Ovary (tissue), 10 donors: ENCODE measurements at places on chromosomes 5 and 9.

DNA sequence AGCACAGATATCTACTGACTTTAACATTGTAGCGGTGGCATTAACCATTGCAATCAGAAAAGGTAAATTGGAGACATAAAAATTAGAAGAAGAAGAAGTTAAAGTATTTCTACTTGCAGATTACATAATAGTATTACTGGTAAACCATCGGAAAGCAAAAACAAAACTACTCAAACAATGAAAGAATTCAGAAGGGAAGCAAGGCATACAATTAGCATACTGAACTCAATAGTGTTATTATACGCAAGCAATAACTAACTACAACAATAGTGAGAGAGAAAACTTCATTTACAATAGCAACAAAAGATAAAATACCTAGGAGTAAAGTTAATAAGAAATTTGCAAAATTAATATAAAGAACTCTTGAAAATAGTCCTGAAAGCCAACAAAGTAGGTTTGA lies 6.6 kb upstream of the TEX53 start:
- DNase-seq: no peak

- no peak for DNase-seq
These were observed 110.0 kb downstream of the STK32A start for GRCh38 chr5:147344861-147345260.

DNA sequence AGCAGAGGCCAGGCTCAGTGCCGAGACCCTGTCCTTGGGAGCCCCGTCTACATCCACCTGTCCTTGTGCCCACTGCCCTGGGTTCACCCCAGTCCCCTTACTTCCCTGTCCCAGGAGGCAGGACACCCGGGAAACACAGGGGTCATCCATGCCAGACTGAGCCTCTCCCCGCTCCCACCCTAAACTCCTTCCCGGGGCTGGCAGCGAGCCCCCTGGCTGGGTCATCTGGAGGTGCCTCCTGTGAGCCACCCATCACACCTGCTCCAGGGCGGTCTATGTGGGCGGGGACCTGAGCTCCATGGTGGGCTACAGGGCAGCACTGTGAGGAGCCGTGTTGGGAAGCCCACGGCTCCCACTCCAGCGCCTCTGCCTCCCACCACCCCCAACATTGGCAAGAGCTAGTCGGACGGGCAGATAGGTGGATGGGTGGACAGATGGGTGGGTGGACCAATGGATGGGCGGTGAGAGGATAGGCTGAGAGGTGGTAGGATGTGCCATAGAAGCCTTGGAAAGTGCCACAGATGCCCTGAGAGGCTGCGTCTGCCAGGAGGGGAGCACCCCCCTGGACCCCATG lies 42.5 kb upstream of the RXRA start:
- DNase-seq: no peak

DNA sequence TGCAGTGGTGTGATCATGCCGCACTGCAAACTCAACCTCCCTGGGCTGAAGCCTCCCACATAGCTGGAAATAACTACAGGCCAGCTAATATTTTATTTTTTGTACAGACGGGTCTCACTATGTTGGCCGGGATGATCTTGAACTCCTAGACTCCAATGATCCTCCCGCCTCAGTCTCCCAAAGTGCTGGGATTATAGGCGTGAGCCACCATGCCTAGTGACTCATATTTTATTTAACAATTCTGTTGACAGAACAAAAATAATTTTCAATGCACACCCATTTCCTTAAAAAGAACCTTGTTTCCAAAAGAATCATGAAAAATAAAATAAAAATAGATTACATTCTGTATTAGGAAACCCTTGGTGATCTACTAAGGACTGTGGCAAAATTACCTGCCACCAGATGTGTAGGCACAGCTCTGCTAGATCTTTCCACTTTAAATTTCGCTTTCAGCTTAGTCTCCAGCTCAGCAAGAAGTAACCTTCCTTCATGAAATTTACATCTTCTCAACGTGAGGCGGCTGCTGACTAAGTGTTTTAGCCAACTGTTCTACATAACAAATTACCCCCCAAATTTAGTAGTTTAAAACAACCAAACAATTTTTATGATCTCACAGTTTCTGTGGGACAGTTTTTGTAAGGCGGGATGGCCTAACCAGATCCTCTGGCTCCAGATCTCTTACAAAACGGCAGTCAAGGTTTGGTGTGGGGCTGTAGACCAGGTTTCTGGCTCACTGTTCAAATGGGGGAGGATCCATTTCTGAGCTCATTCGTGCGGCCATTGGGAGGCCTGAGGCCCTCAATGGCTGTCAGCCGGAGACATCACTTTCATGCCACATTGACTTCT lies 32.6 kb upstream of the GOLPH3 start:
- DNase-seq: no peak

- no peak for DNase-seq
These were observed 10.4 kb upstream of the MAPK9 start for GRCh38 chr5:180302256-180302655.

DNA sequence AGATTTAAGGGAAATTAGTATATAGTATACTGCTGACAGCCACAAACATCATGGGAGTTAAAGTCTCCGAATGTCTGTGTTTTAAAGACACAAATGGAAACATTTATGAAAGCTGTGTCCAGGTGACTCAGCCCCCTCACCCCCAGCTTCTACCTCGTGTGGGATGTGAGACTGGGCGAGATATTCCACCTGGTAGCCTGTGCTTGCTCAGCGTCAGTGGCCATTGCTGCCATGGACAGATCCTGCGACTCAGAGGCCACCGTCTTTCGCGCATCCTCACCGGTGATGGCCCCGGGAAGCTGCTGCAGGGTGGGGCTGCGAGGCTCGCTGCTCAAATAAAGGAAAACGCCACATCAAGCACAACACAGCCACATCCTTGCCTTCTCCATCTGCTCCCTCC lies 31.2 kb upstream of the EXOC3 start:
- DNase-seq: no peak

DNA sequence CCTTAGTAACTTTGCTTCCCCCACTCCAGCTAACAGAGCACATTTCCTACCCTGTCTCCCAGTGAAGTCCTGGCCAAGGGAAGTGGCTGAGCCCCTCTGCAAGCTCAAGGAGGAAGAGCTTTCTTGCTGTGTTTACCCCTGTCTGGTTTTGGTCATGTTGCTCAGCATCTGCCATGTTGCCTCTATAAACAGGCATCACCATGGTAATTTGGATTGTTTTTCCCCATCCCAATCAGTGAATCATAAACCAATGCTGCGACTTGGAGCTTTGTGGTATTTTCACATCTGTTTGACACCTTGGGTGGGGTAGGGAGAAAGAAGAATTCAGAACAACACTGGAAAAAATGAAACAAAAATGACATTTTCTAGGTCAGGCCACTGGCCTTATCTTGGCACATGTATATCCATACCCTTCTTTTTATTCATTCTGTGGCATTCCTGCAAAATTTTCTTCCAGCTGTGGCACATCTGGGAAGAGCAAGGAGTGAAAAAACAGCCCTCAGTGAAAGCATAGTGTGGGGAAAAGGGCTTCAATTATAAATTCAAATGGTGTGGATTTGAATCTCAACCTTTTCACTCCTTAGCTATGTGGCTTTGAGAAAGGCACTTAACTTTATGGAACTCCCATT lies 42.5 kb downstream of the SLIT3 start:
- DNase-seq: no peak

DNA sequence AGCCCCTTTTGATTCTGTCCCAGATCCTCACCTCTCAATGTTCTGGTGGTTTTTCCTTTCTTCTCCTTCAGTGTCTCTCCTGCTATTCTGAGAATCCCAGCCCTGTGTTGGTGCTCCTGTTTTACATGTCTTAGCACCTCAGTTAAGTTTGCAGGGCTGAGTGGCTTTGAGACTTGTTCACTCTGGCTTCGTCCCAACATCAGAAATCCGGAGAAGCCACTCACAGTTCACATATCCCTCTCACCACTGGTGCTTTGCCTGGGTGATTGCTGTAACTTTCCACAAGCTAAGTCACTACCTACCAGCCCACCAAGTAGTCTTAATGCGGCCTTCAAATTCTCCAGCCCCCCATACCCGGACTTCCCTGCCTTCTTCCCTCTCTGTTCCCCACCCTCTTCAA lies 40.2 kb downstream of the CYFIP2 start:
- no peak for DNase-seq

DNA sequence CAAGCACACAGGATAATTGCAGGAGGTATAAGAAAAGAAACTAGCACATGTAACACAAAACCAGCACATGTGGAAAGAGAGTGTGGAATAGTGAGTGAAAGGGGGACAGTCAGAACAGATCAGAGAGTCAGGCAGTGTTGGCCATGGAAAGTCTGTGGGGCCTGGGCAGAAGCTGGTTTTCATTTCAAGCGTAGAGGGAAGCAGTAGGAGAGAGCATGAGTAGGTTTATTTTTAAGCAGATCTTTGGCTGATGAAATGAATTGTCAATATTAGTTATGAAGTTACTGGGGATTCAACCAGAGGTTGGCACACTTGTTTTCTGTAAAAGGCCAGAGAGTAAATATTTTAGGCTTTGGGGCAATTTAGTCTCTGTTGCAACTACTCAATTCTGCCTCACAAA lies 283.1 kb downstream of the SMARCA2 start:
- no peak for DNase-seq

- no peak for DNase-seq
These were observed 123.4 kb upstream of the APC start for GRCh38 chr5:112614285-112614684.

DNA sequence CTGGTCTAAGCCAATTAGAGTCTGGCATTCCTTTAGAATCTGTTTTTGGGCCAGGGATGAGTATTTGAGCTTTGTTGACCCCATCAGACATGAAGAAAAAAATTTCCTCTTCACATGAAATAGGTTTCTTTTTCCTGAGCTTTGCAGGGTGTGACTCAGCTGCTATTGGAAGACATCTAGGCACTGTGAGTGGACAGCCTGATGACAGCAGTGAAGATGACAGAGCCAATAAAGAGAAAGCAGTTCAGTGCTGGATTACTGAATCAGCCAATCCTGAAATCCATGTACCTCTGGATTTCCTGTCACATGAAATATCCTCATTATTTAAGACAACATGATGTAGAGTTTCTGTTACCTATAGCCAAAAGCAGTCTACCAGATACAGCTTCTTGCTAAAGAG lies 51.3 kb upstream of the GRIA1 start:
- DNase-seq: no peak

DNA sequence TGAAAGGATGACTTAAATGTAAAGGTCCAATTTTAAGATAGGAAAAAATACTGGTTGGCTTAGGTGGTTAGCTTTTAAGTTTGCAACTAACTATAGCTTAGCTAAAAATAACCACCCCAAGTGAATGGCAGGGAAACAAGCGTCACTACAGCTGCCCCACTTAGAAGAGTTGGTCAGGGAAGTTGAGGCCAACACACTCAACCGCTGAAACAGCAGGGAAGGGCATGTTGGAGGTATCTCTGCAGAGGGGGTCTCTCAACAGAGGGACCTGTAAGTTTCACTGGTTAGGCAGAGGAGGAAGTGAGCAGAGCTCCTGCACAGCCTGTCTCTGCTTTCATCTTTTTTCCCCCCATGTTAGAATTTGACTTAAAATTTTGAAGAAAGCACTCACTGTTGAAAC lies 75.3 kb downstream of the LHFPL2 start:
- no peak for DNase-seq

DNA sequence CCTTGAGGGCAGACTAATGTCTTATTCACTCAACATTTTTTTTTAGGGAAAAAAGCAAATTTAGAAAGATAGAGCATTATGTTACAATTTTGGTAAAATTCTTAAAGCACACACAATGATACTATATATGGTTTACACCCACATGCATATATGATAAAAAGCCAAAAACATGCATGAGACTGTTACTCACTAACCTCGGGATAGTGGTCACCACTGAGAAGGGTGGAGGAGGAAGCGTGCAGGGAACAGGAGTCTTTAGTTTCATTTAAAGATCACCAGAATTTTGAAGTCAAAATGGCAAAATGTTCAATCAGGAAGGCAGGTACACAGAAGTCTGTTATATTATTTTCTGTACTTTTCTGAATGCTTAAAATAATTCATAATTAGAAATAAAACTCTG lies 9.2 kb downstream of the ARL15 start:
- DNase-seq: no peak

DNA sequence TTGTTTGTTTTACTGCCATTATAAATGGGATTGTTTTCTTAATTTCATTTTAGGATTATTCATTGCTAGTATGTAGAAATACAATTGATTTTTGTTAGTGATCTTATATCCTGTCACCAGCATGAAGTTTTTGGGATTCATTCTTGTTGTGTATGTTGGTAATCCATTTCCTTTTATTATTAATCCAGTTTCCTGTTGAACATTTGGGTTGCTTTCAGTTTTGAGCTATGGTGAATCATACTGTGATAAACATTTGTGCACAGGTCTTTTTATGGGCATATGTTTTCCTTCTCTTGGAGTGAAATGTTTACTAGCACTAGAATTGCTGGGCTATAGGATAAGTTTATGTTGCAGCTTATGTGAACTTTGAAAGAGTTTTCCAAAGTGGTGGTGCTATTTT lies 69.6 kb downstream of the MAN2A1 start:
- no peak for DNase-seq

GRCh38 chr5:19920761-19921160 lies 67.2 kb downstream of the CDH18 start:
- DNase-seq: no peak

GRCh38 chr5:108461628-108462367 lies 79.9 kb upstream of the FBXL17 start:
- DNase-seq: no peak

DNA sequence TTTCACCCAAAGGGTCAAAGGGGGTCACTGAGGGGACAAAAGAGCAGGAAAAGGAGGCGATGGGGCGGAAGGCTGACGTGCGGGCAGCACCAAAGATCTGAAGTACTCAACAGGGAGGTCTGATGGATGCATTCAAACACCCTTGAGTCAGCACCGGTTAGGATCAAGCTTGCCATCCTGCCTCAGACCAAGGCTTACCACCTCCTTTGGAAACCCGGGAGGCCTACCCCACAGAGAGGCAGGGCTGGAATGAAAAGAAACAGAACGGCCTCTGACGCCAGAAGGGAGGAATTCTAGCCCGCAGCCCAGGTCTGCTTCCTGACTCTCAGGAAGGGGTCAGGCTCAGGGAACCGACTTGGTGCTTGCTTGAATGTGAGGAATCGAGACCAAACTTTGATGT lies 125.6 kb downstream of the PAPPA start:
- DNase-seq: no peak

DNA sequence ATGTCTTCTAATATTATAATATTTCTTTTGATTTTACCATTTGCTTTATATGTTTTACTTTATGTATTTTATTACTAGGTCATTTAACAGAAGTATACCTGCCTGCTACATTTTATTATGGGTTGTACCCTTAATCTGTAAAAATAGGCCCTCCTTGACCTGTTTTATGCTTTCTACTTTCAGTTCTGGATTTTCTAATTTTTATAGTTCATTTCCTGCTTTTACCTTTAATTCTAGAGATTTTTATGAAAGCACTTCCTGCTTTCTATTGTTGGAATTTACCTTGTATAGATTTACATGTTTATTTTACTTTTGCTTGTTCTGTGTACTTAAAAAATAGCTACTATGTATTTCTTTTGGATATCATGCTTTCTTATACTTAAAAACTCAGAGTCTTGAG lies 20.6 kb downstream of the ZNF618 start:
- no peak for DNase-seq

DNA sequence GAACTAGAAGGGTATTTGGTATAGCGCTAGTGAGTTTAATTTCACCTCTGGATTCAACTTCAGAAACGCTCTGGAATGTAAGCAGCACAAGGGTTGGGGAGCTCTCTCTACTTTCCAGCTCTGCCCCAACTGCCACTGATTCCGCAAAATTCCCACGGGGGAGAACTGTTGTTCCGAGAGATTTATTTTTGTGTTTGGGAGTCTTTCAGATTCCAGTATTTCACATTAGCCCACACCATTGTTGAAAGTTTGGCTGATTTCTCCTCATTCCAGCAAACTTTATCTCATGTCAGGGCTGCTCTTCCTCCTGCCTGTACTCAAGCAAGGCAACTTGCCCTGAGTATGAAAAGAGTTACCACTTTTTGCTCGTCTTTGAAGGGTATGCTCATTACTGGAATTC lies 198.5 kb upstream of the EGFLAM start:
- DNase-seq: peak; percentile 26
